Stimulated activated CD8-positive, alpha-beta memory T cell treated with anti-CD3 and anti-CD28 coated beads, Interleukin-15, amount 100 ng/mL, for 4 hours (primary cell): ENCODE measurements at places on chromosomes 1 and 21.

DNA sequence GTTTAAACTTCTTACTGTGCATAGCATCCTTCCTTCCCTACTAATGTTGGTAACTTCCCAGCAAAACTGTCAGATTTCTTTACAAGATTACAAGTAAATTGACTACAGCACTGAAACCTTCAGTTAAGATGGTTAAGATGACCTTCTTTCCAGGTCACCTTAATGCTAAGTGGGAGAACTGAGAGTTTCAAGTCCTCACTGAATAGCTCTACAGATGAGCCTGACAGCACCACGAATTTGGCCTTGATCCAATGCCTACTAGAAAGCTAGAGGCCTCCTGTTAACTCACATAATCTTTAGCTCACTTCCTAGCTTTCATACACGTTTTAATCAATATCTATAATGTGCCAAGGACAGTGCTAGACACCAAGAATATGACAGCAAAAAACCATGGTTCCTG lies 276.0 kb upstream of the PLD5 start:
- DNase-seq = no peak

GRCh38 chr1:233738850-233739249 lies 124.9 kb downstream of the KCNK1 start:
- DNase-seq = no peak

DNA sequence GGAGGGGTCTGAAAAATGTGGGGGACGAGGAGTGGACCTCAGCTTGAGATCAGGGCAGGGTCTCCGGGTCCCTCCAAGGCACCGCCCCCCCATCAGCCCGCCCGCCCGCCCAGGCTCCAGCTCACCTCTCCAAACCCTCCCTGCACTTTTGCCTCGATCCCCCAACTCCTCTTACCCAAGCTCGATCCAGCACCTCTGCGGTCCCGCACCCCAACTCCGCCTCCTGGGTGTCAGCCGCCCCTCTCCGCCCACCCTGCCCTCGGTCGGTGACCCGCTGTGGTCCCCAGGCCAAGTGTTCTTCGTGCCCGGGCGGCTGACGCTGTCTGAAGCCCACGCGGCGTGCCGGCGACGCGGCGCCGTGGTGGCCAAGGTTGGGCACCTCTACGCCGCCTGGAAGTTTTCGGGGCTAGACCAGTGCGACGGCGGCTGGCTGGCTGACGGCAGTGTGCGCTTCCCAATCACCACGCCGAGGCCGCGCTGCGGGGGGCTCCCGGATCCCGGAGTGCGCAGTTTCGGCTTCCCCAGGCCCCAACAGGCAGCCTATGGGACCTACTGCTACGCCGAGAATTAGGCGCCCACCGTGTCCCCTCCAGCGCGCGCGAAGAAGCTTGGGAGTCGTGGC lies 5.7 kb downstream of the HAPLN2 start:
- DNase-seq = no peak

DNA sequence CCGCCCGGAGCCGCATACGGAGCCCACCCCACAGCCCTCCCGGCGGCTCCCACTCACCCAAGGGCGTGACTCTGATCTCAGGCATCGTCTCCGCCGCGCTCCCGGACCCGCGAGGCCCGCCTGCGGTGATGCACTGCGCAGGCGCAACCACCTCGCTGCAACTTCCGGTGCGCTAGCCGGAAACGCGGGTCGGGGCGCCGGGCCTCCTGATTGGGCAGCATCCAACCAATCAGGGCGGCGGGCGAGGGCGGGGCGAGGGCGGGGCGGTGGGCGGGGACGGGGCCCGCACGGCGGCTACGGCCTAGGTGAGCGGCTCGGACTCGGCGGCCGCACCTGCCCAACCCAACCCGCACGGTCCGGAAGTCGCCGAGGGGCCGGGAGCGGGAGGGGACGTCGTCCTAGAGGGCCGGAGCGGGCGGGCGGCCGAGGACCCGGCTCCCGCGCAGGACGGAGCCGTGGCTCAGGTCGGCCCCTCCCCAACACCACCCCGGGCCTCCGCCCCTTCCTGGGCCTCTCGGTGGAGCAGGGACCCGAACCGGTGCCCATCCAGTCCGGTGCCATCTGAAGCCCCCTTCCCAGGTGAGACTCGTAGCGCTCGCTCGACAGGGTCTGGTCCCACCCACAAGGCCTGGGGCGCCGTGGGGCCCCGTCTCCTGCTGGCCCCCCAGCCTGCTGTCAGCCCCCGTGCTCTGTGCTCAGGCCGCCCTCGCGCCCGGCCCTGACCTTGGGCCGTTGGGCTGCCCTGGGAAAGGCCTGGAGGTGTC lies at the start of the genes CPTP and INTS11:
Gene CPTP, plus strand, starts transcription at position 279 of the 764 bp plus-strand sequence. CDS start 2,109 bp downstream, outside the sequence.
Gene INTS11, minus strand, starts transcription at position 137 of the 764 bp plus-strand sequence. Its CDS starts 52 bp downstream, at position 85.
- DNase-seq = peak; percentile 91

- DNase-seq = no peak
These were observed 202.6 kb upstream of the COA6 start for GRCh38 chr1:234170622-234171021.

DNA sequence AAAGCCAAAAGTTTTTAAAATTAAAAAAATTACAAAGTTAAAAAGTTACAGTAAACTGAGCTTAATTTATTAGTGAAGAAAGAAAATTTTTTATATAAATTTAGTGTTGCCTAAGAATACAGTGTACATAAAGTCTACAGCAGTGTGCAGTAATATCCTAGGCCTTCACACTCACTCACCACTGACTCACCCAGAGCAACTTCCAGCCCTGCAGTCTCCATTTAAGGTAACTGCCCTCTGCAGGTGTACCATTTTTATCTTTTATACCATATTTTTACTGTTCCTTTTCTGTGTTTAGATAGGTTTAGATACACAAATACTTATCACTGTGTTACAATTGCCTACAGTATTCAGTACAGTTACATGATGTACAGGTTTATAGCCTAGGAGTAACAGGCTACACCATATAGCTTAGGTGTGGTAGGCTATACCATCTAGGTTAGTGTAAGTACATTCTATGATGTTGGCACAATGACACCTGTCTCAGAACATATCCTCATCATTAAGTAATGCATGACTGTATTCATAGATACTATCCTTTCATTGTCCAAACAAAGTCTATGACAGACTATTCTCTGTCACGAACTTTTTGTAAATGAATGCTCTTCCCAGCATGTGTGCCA lies 78.6 kb upstream of the PBX1 start:
- DNase-seq = no peak

GRCh38 chr1:111201275-111202090 lies 1.0 kb upstream of the DENND2D start:
- no peak for DNase-seq

DNA sequence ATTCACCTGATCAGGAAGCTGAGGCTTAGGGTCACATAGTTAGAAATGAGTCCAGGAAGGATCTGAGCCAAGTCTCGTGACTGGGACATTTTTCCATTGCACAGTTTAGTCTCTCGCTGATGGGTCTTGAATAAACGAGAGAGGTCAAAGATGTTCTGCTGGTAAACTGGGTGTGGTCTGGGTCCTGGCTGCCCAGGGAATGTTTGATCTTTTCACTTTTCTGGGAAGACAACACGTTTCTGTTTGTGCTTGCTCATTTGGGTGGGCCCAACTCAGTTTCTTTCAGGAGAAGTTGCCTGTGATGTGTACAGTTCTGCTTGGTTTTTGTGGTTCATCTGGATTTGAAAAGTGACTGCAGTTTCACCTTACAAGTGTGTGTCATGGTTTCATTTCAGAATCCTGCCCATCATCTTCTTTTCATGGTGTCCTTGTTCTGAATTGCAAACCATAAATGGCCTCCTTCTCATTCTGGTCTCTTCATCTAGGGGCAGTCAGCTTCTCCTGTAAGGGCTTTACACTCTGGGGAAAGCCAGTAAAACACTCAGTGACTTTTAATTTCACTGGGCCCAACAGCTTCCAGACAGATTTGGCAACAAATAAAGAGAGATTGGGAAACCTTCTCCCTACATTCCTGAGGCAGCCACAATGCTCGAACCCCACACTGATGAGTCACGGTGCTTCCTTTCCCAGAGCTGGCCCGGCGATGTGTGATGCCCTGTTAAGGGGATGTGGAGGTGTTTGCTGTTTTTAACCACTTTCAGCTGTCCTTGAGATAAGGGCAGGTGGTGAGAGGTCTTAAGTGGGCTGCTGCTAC lies 7.2 kb upstream of the TACSTD2 start:
- DNase-seq = no peak

DNA sequence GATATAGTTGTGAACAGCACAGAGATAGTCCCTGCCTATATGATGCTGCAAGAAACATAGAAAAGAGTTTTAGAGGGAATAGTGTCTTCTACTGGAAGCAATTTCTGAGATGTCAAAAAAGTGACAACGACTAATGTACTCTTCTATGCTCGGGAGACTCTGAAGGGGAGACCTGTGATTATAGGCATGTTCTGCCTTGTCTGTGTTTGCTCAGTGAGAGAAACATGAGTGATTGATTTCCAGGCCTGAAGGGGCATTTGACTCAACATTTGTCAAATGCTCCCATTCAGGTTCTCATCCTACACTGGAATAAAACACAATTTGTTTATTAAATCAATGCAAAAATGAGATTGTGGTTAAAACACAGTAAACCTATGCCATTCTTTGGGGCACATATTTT lies 131.8 kb downstream of the CTH start:
- DNase-seq = no peak

GRCh38 chr21:38352536-38353219 lies 95.9 kb downstream of the KCNJ15 start:
- DNase-seq = no peak

- DNase-seq = peak; percentile 73
These were observed 28.3 kb downstream of the EIF2D start for GRCh38 chr1:206583707-206584648.

GRCh38 chr1:7250597-7251453 lies 465.6 kb downstream of the CAMTA1 start:
- no peak for DNase-seq

DNA sequence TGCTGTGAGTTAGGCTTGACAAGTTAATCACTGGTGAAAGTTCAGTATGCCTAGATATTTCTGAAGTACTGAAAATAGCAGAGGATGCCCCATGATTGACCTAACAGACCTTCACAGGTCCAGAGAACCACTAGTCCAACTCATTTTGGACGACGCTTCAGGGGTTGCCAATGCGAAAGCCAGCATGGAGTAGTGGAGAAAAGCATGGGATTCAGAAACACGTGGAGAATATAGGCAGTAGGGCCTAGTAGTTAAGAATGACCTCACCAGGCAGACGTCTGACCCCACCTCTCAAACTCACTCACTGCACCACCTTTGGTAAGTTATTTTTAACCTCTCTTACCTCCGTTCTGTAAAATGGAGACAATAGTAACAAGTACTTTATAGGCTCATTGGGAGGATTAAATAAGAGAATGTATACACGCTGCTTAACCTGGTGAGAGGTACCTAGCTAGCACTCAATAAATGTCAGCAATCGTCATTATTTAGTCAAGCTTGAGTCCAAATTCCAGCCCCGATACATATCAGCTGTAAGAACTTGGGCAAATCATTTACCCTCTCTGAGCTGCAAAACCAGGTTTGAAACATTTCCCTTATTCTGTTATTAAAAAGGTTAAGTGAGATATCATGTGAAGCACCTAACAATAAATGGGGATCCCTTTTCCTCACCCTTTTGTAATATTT lies 13.2 kb downstream of the PLPP3 start:
- no peak for DNase-seq

DNA sequence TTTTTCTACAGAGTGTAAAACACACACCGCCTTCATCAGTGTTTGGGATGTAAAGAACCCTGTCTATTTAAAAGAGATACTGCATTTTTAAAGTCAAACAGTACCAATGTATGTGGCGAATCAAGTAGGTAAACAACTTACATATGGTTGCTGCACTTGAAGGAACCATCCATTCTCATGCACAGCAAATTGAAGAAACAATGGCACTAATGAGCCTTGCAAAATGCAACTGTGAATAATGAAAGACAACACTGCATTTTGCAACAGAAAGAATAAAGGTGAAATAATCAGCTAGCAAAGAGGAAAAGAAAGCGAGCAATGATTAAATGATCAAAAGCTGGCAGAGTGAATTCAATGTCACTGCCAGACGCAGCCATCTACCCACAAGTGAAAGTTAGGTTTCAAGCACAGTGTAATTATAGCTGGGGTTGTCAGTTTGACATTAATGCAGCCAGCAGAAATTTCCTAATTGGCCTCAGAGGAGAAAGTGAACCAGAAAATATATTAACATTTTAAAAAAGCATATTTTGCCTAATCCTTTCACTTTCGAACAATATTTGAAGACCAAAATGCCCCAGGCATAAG lies 10.9 kb upstream of the BARHL2 start:
- no peak for DNase-seq

GRCh38 chr1:205519541-205520131 lies 15.2 kb downstream of the CDK18 start:
- DNase-seq = no peak

DNA sequence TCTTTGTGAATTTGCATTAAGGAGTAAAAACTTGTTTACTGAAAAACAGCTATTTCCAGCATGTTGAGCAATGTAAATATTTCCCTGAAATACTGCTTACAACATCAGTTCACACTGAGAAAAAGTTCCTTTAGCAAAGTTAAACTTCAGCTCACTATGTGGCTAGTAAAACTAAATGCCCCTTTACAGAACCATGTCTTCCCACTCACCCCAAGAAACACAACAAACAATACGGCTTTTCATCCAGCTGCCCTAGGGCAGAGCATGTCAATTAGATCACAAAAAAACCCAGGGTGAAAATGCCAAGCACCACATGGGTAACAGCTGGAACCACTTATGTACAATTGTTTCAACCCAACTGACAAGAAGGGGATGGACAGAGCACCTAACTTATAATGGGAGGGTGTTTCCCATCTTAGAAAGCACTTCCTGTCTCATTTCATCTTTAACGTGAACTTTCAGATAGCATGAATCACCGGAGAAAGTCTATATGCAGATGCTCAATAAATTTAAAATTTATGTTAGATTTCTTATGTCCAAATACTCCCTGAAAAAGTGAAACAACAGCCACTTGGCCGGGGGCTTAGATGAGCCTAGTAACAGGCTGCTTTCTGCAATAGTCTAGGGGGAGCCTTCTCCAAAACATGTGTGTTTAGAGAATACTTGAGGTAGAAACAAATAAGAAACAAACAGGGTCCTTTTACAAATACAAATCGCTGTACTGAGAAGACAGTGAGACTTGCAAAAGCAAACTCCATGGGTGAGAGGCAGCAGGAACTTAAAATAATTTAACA lies 6.6 kb downstream of the NID1 start:
- DNase-seq = no peak
